Esophagus squamous epithelium (tissue), 5 donors: ENCODE measurements at places on chromosomes 5 and 9.

GRCh38 chr9:14303100-14303499 is 10.8 kb downstream of the NFIB start:
- no peak for DNase-seq

DNA sequence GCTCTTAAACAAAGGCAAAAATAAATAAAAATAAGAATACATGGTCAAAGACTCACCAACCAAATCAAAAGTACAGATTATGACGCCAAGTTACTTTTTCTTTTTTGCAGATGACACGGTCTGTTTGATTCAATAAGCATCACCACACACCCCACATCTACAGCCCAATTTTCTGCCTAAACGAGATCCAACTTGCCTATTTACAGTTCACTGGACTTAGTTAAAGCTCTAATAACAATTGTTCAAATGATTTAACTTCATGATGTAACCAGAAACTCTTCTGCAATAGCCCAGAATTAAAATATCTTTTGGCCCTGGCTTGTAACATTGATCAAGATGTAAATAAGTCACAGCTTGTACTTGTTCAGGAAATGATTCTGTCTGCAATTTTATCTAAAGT is 590.3 kb upstream of the C9orf72 start:
- DNase-seq, result no peak

- no peak for DNase-seq
Observed at GRCh38 chr5:179867476-179867875, 8.9 kb upstream of the MRNIP start.

- DNase-seq, result no peak
Observed at GRCh38 chr5:139082813-139083498, 115.2 kb downstream of the SIL1 start.

- no peak for DNase-seq
Observed at GRCh38 chr5:33153831-33154230, 286.9 kb upstream of the TARS1 start.

DNA sequence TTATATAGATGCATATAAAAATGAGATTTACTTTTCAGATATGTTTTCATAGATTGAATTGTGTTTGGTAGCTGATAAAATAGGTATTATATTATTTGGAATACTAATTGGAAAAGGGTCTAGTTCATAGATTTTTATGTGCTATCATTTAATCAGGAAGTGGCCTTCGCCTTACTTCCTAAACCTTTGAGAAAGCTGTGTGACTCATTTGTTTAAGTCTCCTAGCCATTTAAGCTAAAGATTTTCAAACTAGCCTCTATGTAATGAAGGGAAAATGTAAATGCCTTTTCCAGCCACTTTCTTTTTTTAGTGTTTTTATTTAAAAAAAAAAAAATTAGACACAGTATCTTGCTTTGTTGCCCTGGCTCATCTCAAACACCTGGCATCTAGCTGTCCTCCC is 97.5 kb downstream of the DMXL1 start:
- DNase-seq, result no peak

GRCh38 chr9:125797930-125798329 is 50.8 kb downstream of the PBX3 start:
- DNase-seq, result no peak

DNA sequence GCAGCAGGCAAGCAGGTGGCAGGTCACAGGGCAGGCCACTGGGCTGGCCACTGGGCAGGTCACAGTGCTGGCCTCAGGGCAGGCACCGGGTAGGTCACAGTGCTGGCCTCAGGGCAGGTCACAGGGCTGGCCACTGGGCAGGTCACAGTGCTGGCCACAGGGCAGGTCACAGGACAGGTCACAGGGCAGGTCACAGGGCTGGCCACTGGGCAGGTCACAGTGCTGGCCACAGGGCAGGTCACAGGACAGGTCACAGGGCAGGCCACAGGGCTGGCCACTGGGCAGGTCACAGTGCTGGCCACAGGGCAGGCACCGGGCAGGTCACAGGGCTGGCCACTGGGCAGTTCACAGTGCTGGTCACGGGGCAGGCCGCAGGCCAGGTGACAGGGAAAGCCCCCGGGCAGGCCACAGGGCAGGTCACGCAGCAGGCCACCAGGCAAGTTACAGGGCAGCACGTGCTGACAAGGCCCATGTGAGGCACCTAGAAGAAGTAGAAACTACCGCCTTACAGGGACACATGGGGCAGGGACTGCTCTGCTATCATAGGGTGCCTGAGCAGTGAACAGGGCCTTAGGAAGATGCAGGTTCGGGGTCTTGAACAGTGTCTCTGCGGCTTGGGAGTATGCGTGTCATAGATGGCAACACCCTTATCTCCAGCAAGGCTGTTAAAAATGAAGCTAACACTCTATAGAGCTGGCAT is 18.6 kb upstream of the MED10 start:
- DNase-seq, result no peak

DNA sequence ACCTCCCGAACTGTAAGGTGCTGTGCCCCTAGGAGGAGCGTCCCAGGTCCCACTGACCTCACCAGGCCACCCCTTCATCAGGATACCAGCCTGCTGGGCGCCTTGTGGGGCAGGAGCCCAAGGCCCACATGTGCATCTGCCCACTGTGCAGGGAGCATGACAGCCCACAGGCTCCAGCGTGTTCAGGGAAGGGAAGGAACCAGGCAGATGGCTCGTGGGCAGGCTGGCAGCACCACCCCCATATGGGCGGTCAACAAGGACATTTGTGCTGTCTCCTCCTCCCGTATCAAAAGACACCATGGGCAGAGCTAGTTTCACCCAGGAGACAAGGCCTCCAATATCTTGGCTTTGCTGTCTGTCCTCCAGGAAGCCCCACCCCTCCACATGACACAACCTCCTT is 85.5 kb upstream of the PPP1R26 start:
- DNase-seq, result no peak

DNA sequence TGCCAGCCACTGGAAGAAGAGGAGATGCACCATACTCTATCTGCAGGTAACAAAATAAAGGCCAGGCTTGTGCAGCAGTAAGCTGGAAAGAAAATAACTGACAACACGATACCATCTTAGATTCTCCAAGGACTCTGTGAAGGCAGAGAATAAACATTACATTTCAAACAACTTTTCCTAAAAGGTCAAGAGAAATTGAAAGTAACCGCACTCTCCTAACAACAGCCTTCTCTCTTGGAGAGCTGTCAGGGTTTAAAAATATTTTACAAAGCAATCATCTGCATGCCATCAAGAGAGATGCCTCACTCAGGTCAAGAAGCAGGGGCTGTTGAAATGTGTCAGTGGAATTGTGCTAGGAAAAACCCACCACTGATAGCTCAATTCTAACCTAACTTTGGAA is 13.5 kb upstream of the TTLL11 start:
- no peak for DNase-seq
